NCI-H2171 (cell line): ENCODE measurements at places on chromosomes 11 and 22.

DNA sequence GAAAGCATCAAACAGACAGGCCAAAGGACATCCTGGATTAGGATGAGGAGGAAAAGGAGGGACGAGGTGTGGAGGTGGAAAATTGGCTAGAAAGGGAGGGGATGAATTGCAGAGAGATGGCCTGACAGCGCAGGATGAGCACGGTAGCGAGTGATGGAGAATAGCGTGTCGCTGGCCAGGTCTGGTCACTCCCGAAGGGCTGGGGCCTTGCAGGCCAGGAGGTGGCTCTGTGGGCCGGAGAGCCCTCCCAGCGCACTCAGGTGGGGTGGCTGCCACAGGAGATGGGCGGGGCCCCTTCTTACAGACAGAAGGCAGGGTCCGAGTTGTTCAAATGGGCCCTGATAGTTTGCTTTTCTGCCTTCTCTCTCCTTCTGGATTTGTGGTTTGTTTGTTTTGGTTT, 37.1 kb upstream of the THY1 start:
- DNase-seq = no peak

GRCh38 chr11:2187280-2187707, 15.7 kb upstream of the TH start:
- DNase-seq = no peak

GRCh38 chr22:35444685-35445399, 44.9 kb downstream of the MCM5 start:
- DNase-seq = no peak

GRCh38 chr11:6927030-6927617, 898 bp downstream of the ZNF215 start:
- no peak for DNase-seq

DNA sequence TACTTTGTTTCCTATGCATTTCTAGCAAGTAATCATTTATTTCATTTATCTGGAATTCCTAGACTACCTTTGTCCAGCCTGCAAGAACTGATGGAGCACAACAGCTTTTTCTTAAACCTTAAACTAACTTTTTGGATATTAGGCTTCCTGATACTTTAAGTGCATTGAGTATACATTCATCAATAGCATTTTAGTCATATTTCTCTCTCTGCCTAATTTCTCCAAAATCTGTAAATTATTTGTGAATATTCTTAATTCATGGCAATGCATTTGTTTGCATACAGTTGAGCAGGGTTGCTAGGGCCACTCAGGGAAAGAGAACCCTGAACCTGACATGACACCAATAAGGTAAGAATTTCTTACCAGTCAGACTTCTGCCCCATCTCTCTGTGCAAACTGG, 29.1 kb upstream of the APLNR start:
- no peak for DNase-seq

DNA sequence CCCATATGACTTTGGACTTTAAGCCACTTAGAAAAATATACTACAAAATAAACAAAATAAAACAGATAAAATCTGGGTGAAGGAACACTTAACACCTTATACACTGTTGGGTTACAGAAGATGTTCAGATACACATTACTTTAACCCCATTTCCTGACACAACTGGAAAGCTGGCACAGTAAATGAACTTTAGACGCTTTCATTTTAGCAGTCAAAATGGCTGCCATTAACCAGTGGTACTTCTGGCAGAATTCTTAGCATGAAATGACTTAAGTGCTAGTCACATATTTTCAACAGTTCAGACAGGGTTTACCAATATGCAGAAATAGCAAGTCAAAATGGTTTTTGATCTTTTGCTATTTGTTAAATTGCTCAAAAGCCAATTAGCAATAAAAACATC, 37.9 kb downstream of the PIK3C2A start:
- no peak for DNase-seq

DNA sequence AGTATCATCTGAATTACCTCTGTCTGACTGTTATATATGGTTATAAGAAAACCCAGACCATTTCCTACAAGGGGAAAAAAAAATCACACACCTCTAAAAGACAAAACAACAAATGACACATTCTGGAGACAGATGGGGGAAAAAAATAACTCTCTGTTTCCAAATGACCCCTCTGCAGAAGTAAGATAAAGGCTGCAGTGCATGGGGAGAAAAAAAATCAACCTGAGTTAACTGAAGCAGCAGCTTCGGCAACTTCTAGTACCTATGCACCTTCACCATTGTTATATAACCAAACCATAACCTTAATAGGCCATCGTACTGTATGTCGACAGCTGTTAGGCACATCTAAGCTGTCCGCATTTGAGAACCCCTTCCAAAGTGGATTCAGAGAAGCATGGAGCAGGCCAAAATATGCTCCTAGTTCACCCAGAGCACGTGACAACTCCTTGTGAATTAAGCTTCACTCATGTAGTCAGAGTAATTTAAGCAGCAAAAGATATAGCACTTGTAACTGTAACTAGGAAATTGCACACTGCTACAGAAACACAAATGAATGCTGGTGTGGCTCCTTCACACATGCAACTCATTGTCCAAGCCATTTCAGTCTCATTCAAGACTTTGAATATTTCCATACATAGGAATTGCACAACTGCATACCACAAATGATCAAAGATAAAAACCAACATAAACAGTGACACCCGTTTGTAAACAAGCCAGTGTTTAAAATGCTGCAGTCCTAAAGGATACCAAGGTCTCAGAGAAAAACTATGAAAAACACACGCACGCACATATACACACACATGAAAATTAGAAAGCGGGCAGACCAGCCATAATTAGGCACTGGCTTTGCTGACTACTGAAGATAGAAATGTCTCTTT, 2.7 kb downstream of the SIK3 start:
- DNase-seq = peak; percentile 51

DNA sequence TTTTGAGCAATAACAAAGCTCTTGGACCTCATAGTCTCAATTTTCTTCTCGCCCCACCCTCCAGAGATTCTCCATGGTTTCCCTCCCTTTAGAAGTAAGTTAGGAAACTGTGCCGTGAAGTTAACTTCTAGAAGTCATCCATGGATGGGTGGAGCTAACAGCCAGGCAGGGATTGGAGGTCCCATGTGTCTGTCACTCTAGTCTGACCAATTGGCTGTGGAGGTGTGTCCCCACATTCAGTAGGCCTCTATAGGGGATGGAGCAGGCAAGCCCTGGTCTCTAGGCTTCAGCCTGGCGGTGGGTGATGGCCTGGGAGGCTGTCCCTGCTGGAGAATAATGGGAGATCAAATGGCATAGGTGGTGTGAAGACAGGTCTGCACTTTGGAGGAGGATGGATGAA, 50.7 kb downstream of the TP53I11 start:
- no peak for DNase-seq

- no peak for DNase-seq
Observed at GRCh38 chr11:117458275-117459122, 130.8 kb downstream of the CEP164 start.

GRCh38 chr11:64744544-64745188, 724 bp upstream of the RASGRP2 start:
- no peak for DNase-seq

DNA sequence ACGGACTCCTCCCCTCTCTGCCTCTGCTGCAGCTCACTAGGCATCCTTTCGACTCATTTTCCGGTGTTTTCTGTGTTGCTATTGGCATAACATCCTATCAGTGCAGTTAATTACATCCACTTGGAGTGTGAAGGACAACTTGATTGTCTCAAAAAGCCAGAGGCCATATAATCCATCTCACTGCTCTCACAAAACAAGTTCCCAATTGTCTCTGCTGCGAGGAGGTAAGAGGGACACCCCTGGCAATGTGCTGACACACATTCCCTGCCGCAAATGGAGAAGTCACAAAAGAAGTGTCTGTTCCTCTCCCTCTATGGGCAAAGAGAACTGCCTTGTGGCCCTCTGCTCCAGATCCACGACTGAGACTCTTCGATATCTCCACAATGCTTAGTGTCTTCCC, 618.4 kb downstream of the OPCML start:
- no peak for DNase-seq

DNA sequence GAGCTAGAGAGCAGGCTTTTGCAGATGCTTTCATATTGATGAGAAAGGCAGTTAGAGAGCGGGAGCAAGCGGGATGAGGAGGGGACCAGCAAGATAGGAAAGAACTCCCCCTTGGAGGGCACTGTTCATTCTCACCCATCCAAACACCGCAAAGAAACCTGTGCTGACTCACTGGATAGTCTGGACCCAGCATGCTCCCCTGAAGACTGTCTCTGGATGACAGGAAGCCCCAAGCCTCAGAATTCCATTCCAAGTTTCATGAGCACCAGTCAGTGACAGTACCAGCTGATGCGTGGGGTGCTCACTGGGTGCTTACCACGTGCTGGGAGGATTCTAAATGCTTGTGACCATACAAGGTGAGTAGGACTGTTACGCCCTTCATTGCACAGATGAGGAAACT, 34.2 kb downstream of the MICAL3 start:
- DNase-seq = no peak

- DNase-seq = no peak
Observed at GRCh38 chr11:86037743-86038142, 31.1 kb downstream of the PICALM start.

- DNase-seq = no peak
Observed at GRCh38 chr11:10490032-10490397, 35.0 kb downstream of the AMPD3 start.

- no peak for DNase-seq
Observed at GRCh38 chr11:120522736-120523135, 11.2 kb downstream of the GRIK4 start.

DNA sequence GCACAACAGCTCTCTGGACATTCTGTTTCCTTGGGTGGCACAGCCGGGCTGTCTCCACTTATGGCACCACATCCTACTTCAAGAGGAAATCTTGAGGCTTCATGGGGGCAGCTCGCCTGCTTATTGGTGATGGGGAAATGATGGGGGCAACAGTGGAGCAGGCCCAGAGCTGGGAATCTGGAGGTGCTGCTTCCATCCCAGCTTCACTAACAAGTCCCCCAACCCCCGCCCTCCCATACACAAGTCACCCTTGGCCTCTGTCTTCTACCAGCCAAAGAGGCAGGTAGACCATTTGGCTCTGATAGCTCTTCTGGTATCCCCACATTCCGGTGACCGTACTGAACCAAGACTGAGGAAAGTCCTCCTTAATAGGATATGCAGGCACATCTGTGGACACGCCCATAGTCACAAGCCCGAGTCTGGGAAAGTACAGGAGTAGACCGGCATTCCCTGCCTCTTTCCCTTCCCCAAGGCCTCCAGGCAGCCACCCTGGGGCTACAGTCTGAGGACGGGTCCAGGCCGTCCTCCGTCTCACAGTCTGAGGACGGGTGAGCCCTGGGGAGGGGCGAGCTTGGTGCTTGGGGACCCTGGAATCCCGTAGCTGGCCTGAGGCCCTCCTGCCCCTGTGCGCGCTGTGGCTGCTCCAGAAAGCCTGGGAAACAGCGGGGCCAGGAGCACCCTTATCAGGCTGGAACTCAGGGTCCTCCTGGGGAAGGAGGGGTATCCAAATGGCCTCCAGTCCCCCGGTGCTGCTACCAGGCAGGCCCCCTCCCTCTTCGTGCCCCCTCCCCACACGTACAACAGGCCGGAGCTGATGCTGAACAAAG, 145.6 kb downstream of the FEZ1 start:
- DNase-seq = no peak

DNA sequence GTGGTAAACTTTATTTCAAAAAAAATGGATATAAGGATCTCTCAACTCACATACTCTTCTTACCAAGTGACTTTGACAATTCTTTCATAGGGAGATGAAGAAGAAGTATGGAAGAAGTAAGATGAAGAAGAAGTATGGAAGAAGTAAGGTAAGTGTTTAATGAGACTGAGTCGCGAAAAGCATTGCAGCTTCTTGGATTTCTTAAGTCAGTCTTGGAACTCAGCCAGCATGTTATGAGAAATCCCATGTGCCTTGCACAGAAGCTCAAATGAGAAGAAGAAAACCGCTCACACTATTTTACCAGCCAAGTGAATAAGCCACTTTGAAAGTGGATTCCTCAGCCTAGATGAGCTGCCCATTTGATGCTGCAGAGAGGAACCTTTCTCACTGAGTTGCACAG, 332.0 kb upstream of the CCDC179 start:
- no peak for DNase-seq

GRCh38 chr11:57348636-57349313, 10.6 kb downstream of the P2RX3 start:
- DNase-seq = no peak

DNA sequence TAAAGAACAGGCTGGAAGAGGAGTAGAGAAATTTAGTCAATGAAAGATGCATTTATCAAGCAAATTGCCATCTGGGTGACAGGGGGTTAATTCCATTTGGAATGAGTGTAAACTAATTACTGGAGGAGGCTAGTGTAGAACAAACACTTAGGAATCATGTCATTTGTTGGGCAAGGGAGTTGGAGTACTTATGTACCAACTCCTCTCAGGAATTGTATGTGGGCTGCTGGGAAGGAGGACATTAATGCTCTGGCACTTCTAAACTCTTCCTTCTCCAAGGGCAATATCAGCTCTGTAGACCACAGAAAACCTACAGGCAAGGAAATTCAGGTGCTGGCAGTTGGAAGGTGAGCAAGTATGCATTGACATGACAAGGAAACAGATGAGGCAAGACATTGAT, 141.0 kb downstream of the MSANTD4 start:
- no peak for DNase-seq

DNA sequence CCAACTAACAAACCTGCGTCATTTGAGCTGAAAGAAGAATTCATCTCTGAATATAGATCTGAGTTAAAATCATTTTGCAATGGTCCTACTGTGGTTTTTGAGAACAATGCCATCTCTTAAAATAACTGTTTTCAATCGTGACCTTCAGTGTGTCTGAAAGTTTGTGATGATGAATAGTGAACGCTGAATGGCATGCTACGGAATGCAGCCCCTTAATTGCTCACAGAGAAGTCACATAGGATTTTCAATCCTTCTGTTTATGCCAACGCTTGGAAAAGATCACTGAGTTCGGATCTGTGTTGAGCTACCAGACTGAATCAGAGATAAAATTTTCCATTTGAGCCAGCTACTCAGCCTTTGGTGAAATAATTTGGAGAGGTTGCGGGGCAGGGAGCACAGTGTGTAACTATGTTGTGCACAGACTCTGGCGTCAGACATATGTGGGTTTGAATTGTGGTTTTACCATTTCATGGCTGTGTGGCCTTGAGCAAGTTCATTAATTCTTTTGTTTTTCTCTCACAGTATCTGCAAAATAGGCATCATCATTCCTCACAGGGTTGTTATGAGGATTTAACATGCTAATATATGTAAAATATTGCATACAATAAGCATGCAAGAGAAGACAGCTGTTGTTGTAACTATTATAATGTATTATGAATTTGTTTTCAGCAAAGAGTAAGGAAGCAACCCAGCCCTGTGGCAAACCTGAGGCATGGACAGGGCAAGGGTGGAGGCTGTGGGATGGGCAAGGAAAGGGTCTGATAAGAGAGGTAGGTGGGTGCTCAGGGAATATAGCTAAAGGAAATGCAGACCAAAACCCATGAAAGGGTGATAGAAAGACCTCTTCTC, 679.9 kb downstream of the KCNA4 start:
- DNase-seq = no peak

- DNase-seq = no peak
Observed at GRCh38 chr22:37245740-37246139, 1.7 kb upstream of the RAC2 start.

- DNase-seq = no peak
Observed at GRCh38 chr11:12402025-12402424, 24.7 kb downstream of the PARVA start.

GRCh38 chr11:70240337-70240736, 30.2 kb upstream of the PPFIA1 start:
- no peak for DNase-seq
